ENCODE measurements at places on chromosomes 7 and 10. TPM values are rescaled to one million over a fixed set of nuclear protein-coding genes. Genes with fewer than 3 reads are reported as not detected.

The ATXN7L1 gene
- 8.8 TPM for total RNA-seq

The UCMA gene
- not detected for total RNA-seq

GRCh38 chr10:35384265-35384868, 48.1 kb downstream of the CCNY start:
- no peak for DNase-seq
- no peak overlapping the region for H3K4me3 ChIP-seq
- peaks cover 4% of the 10 kb centered on the region for H3K36me3 ChIP-seq
- H3K4me1 ChIP-seq, result peaks cover 56% of the 10 kb centered on the region

- H3K4me3 ChIP-seq, result no peak overlapping the region
- H3K4me1 ChIP-seq, result peaks cover 15% of the 10 kb centered on the region
- H3K27ac ChIP-seq, result no peak overlapping the region
- DNase-seq, result no peak
- H3K27me3 ChIP-seq, result no peaks in the 10 kb centered on the region
- H3K36me3 ChIP-seq, result no peaks in the 10 kb centered on the region
Observed at GRCh38 chr10:74051736-74052342, 53.9 kb downstream of the VCL start.

DNA sequence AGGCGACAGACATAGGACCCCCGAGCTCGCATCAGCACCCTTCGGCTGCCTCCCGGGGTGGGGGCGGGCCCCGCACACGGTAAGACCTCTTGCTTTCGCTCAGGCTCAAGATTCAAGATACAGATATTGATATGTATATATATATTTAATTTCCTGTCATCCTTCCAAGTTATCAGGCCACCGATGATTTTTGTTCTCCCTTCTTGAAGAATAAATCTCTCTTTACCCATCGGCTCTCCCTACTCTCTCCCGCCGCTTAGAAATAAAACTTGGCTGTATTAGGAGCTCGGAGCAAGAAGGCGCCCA, 603 bp downstream of the ADRA2A start:
- H3K27me3 ChIP-seq, result peaks cover 54% of the 10 kb centered on the region
- peaks cover 11% of the 10 kb centered on the region for H3K4me1 ChIP-seq
- H3K4me3 ChIP-seq, result peak overlapping the region; percentile 63

DNA sequence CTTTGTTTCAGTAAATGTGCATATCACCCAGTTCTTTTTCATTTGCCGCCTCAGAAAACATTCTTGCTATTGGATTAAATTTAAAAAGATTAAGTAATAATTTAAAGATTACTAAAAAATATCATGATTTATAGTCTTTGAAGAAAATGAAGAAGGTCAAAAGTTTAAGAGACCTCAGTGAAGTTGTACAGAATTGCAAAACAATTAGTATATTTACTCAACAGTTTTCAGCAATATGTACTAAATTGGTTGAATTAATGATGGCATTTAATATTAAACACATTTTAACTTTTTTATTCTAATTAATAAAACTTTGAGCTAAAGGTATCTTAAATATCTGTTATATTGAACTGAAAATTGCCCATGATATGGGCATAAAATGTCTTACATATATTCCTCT, 49.9 kb upstream of the KLF6 start:
- H3K4me1 ChIP-seq, result peaks cover 38% of the 10 kb centered on the region
- H3K36me3 ChIP-seq, result no peaks in the 10 kb centered on the region
- no peak overlapping the region for H3K4me3 ChIP-seq
- H3K27me3 ChIP-seq, result no peaks in the 10 kb centered on the region
- DNase-seq, result no peak
- no peak overlapping the region for H3K27ac ChIP-seq

DNA sequence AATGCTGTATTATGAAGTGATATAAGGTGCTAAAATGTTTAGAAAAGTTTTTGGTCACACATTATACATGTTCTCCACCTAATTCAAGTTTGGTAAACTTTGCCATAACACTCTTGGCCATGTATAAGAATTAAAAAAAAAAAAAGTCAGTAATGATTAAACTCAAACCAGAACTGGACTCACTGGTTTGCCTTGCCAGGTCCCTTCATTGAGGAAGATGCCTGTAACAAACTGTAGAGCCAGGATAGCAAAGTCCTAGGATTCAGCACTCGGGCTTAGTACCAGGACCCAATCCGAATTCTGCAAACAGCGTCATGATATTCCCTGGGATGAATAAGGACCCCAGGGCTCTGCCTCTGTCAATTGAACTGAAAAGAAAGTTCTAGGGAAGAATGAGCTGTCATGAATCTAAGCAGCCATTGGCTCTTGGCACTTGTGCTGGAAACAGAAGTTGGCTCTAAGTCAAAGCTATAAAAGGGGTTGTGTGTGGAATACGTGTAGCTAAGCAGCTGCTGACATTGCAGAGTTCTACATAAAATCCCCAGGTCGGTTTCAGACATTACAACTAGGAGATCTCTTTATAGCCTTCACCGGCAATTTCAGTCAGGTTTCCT, 216.9 kb downstream of the C7orf25 start:
- H3K27ac ChIP-seq, result no peak overlapping the region
- DNase-seq, result no peak
- no peaks in the 10 kb centered on the region for H3K27me3 ChIP-seq
- H3K4me3 ChIP-seq, result no peak overlapping the region

GRCh38 chr10:11993834-11994468, 48.7 kb downstream of the UPF2 start:
- no peaks in the 10 kb centered on the region for H3K27me3 ChIP-seq
- no peak overlapping the region for H3K27ac ChIP-seq
- no peak overlapping the region for H3K4me3 ChIP-seq
- DNase-seq, result no peak

- H3K4me1 ChIP-seq, result no peaks in the 10 kb centered on the region
- no peaks in the 10 kb centered on the region for H3K27me3 ChIP-seq
- no peak overlapping the region for H3K4me3 ChIP-seq
- no peaks in the 10 kb centered on the region for H3K36me3 ChIP-seq
- DNase-seq, result no peak
- H3K27ac ChIP-seq, result no peak overlapping the region
Observed at GRCh38 chr7:40402661-40403060, 267.9 kb downstream of the SUGCT start.

DNA sequence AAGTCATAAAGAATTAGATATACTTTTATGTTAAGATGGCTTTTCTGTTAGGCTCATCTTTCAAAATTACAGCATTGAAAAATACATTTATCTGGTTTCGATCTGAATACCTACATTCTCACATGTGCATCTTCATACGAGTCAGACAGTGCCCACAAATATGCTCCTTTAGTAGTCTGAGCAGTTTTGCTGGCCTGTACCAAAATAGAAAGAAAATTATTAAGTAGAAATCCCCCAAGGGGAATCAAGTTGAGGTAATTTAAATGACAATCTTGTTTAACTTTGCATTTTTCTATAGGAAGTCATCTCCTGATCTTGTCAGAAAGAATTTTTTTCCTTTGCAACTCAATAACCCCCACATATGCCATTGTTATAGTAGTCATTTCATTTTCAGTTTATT, 287.4 kb upstream of the SEMA3D start:
- no peaks in the 10 kb centered on the region for H3K27me3 ChIP-seq
- H3K4me1 ChIP-seq, result no peaks in the 10 kb centered on the region
- no peak overlapping the region for H3K27ac ChIP-seq

DNA sequence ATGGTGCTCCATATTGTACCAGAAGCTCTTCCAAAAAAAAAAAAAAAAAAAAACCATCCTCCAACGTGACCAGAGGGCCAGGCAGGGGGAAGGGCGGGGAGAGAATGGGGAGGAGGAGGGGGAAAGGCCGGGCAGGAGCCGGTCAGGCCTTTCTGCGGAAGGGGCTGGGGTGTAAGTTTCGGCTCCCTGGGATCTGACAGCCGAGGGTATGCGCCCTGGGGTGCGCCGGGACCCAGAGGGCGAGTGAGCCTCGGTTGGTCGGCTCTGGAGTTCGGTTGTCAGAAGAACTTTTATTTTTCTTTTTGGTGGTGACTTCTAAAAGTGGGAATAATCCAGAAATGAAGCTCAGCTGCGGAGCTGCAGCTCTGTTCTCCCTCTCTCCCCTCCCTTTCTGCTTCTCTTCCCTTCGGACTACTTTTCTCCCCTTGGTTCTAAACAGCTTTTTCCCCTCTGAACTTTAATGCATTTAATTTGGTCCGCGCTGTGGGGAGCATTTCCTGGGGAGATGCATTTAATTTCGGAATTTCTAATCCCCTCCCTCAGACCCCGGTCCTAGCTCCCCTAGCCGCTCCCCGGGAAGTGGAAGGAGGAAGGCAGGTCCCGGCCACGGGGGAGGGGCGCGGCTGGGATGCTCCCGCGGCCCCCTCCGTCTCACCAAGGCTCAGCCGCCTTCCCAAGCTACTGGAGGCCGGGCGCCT, 3.9 kb upstream of the PAX2 start:
- H3K4me1 ChIP-seq, result peaks cover 33% of the 10 kb centered on the region
- no peak for DNase-seq
- no peaks in the 10 kb centered on the region for H3K36me3 ChIP-seq
- no peak overlapping the region for H3K27ac ChIP-seq
- peaks cover 88% of the 10 kb centered on the region for H3K27me3 ChIP-seq
